ENCODE measurements at places on chromosomes 12 and 14.

GRCh38 chr14:94309721-94310120, 13.4 kb downstream of the SERPINA6 start:
- H3K4me3 ChIP-seq, result no peak overlapping the region
- H3K36me3 ChIP-seq, result peaks cover 11% of the 10 kb centered on the region
- no peak overlapping the region for H3K27ac ChIP-seq
- peaks cover 2% of the 10 kb centered on the region for H3K27me3 ChIP-seq
- H3K4me1 ChIP-seq, result peaks cover 6% of the 10 kb centered on the region

GRCh38 chr12:62799766-62800406, 135.1 kb downstream of the PPM1H start:
- H3K36me3 ChIP-seq, result no peaks in the 10 kb centered on the region
- no peaks in the 10 kb centered on the region for H3K27me3 ChIP-seq
- no peak for DNase-seq
- peaks cover 13% of the 10 kb centered on the region for H3K4me1 ChIP-seq
- no peak overlapping the region for H3K27ac ChIP-seq

DNA sequence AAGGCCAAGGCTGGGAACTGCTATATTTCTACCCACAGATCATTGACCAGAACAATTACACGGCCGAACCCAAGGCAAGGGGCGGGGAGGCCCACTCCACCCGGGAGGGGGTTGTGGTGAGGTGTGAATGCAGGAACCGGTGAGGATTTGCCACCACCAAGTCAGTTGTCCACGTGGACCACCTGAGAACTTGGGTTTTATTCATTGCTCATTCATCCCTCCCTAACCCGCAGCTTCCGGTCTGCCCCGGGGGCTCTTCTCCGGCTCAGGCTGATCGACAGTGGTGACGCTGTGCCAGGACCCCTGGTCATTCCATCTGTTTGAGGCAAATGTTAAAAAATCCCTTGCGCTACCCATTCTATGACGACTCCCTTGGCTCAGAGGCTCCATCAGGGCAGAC, 127.7 kb upstream of the RTL1 start:
- no peaks in the 10 kb centered on the region for H3K4me1 ChIP-seq
- H3K4me3 ChIP-seq, result no peak overlapping the region
- DNase-seq, result peak; percentile 0
- peaks cover 2% of the 10 kb centered on the region for H3K27me3 ChIP-seq
- peaks cover 18% of the 10 kb centered on the region for H3K36me3 ChIP-seq
- H3K27ac ChIP-seq, result no peak overlapping the region

- H3K4me3 ChIP-seq, result no peak overlapping the region
- no peaks in the 10 kb centered on the region for H3K4me1 ChIP-seq
- no peaks in the 10 kb centered on the region for H3K36me3 ChIP-seq
Observed at GRCh38 chr12:99911967-99912366, 72.8 kb downstream of the ANKS1B start.

- H3K4me3 ChIP-seq, result no peak overlapping the region
- no peak for DNase-seq
- peaks cover 3% of the 10 kb centered on the region for H3K4me1 ChIP-seq
- H3K36me3 ChIP-seq, result no peaks in the 10 kb centered on the region
- no peak overlapping the region for H3K27ac ChIP-seq
Observed at GRCh38 chr12:99809909-99810308, 162.4 kb downstream of the GARIN6 start.

DNA sequence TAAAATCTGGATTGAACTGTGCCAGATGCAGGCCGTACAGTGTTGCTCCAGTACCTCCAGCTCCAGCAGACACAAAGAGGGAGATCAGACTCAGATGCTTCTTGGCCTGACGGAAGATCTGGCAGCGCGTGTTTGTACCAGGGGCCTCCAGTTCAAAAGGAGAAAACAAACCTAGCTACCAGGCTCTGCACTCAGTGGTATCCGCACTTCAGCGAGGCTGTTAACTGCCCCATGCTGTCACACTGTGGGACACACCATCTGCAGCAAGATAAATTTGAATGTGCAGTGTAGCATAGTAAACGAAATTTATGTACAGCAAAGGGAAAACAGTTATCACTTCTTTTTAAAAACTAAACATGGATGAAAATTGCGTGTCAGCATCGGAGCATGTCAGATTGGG, 5.1 kb downstream of the DYNC1H1 start:
- peaks cover 7% of the 10 kb centered on the region for H3K27me3 ChIP-seq
- H3K36me3 ChIP-seq, result no peaks in the 10 kb centered on the region
- peaks cover 27% of the 10 kb centered on the region for H3K4me1 ChIP-seq
- peak overlapping the region; percentile 85 for H3K4me3 ChIP-seq
- no peak for DNase-seq
- peak overlapping the region; percentile 87 for H3K27ac ChIP-seq

GRCh38 chr14:78848234-78848820, 678.2 kb downstream of the NRXN3 start:
- DNase-seq, result peak; percentile 60
- H3K4me3 ChIP-seq, result no peak overlapping the region
- H3K27me3 ChIP-seq, result peaks cover 1% of the 10 kb centered on the region
- no peak overlapping the region for H3K27ac ChIP-seq

GRCh38 chr12:88503281-88503703, 77.0 kb downstream of the KITLG start:
- peaks cover 10% of the 10 kb centered on the region for H3K4me1 ChIP-seq
- peak overlapping the region; percentile 4 for H3K4me3 ChIP-seq
- DNase-seq, result no peak
- H3K36me3 ChIP-seq, result no peaks in the 10 kb centered on the region
- no peaks in the 10 kb centered on the region for H3K27me3 ChIP-seq
- H3K27ac ChIP-seq, result peak overlapping the region; percentile 10

DNA sequence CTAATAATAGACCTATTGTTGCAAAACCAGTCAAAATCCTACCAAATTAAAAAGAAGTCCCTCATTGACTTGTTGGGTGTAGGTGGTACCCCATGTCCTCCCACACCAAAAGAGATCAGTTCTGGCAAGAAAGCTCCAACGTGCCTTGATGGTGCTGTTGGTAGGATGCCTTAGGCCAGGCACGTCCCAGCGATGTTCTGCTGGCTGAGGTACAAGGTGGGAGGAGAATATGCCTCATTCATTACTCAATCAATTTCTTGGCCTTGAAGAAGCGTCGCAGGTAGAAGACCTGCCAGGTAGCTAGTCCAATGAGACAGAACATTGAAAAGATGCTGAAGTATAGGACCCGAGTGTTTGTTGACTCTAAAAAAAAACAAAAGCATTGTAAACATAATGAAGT, 7.8 kb upstream of the NEK9 start:
- peaks cover 11% of the 10 kb centered on the region for H3K36me3 ChIP-seq
- no peaks in the 10 kb centered on the region for H3K4me1 ChIP-seq
- no peaks in the 10 kb centered on the region for H3K27me3 ChIP-seq

GRCh38 chr12:65510584-65511050, 232.1 kb downstream of the MSRB3 start:
- H3K36me3 ChIP-seq, result peaks cover 4% of the 10 kb centered on the region
- H3K27me3 ChIP-seq, result no peaks in the 10 kb centered on the region
- no peaks in the 10 kb centered on the region for H3K4me1 ChIP-seq
- DNase-seq, result no peak
- H3K27ac ChIP-seq, result no peak overlapping the region

DNA sequence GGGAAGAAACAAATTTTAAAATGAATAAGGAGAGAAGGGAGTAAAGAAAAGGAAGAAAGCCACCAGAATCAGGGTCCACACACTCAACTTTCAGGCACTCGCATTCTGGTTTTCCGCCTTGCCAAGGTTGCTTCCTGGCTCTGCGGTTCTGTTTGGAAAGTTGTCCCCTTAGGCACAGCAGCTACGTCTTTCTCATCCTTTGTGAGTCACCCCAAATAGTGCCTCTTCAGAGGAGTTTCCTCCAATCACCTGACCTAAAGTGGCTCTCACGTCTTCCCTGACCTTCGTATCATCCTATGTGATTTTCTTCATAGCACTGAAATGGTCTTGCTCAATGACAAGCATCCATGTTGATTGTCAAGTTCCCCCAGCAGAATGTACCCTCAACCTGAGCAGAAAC, 99.5 kb upstream of the TMCC3 start:
- H3K36me3 ChIP-seq, result no peaks in the 10 kb centered on the region
- DNase-seq, result no peak
- H3K4me3 ChIP-seq, result no peak overlapping the region

DNA sequence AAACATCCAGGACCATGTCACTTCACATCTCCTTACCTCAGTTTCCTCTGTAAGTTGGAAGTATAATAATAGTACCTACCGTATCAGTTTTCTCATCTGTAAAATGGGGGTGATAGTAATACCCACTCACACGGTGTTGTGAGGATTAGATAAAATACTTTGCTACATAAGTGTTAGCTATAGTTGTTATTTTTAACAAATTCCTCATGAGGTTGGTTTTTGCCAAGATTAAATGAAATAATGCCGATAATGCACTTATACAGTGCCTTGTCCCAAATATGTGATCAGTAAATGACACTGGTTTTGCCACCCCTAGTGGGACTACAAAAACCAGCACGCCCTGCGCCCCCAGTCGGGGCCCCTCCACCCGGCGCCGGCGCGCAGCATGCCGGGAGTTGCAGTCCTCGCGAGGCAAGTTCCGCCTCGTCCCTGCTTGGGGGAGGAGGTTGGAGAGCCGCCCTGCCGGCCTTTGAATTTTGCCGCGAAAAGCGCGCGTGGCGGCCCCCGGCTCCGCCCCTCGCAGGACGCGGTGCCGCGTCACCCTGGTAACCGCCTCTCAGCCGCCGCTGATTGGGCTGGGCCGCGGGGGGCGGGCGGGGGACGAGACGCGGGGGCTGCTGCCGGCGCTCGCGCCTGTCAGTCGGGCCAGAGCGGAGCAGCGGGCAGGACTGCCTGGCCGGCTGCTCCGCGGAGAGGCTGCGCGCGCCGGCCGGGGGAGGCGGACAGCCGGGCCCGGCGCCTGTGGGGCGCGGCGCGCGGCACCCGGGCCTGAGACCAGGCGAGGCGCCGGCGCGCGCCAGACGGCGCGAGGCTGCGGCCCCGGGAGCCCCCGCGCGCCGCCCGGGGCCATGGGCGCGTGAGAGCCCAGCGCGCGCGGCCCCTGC, at the start of gene FAM222A:
TSS of gene FAM222A (plus strand) at position 639 of the 884 bp plus-strand sequence. CDS start 30,322 bp downstream, outside the sequence.
- peak; percentile 99 for DNase-seq
- no peaks in the 10 kb centered on the region for H3K36me3 ChIP-seq
- H3K4me3 ChIP-seq, result peak within 1 kb of the TSS; percentile 81
- peaks cover 9% of the 10 kb centered on the region for H3K27me3 ChIP-seq

DNA sequence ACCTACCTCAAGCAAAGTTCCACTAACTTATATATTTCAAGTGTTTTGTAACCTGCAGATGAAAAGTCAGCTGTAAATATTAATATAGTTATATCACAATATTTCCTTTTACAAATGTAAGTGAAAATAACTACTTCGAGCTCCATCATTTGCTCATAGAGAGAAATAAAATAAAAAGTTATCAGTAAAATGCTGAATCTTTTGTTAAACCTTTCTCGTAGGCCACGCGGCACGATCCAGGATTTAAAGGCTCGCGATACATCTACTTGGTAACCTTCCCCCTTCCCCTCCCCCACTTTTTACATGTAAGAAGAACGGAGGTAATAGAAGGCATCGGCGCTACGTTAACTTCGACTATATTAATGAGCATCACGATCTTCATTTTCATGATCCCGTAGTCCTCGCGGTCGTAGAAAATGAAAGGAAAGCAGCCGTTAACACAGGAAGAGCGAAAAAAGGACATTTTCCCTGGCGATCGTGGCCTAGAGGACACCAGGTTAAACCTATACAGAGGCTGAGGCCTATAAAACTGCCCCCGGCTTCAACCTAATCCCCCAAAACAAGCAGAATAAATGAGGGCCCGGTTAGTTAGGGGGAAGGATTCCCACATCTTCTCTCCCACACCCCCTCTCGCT, 508 bp downstream of the HNRNPC start:
- no peaks in the 10 kb centered on the region for H3K36me3 ChIP-seq
- H3K4me1 ChIP-seq, result peaks cover 19% of the 10 kb centered on the region
- peaks cover 6% of the 10 kb centered on the region for H3K27me3 ChIP-seq
- peak overlapping the region; percentile 100 for H3K27ac ChIP-seq
- no peak for DNase-seq

DNA sequence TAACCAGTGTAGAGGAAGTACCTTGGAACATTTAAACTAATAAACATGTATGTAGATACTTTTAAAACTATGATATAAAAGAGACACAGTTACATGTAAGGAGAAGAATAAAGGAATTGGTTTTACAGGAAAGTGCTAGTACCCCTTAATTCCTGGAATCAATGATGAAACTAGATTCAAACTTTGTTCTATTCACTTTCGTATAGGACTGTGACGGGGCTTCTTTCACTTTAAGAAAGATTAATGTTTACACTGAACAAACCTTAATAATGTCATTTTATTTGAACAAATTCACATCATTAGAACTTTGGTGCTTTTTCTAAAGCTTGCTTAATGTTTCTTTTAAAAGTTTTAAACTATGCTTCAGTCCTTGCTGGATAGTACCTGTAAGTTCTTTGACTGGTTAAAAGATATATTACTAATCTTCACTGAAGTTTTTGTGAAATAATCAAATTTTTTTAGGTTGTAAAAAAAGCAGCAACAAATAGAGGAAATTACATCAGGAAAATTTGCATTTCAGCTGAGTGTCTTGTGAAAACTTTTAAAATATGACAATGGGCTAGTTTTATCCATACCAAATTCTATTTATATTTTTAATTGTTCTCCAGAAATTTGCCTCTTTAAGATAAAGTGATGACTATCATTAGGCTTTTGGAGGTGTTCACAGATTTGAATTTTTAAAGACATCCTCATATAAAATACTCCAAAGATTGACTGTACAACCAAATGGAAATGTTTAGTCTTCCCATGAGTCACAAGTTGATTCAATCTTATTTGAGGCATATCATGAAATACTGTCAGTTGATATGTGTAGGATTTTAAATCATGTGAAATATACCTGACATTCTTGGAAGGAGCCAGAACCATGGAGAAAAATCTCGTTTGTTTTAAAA, 36.2 kb downstream of the PAPOLA start:
- H3K36me3 ChIP-seq, result no peaks in the 10 kb centered on the region
- no peak overlapping the region for H3K4me3 ChIP-seq
- no peak for DNase-seq
- no peaks in the 10 kb centered on the region for H3K4me1 ChIP-seq
- no peaks in the 10 kb centered on the region for H3K27me3 ChIP-seq

DNA sequence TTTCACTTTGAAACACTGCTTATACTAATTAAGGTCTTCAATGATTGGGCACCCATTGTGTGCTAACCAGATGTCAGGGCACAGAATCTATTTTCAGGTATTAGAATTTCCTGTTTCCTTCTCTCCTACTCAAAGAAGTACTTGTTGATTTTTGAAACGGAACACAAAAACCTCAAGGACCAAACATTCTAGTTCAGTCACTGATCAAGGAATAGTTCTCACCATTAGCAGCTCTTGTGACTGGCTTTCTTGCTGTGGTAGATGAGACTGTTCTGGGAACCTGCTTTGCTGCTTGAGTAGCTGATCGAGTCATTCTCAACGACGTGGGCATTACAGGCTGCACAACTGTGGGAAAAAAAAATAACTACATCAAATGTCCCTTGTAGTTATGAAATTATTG, 11.0 kb downstream of the DLGAP5 start:
- no peaks in the 10 kb centered on the region for H3K4me1 ChIP-seq
- H3K27ac ChIP-seq, result no peak overlapping the region
- DNase-seq, result no peak
- no peak overlapping the region for H3K4me3 ChIP-seq

- no peaks in the 10 kb centered on the region for H3K36me3 ChIP-seq
- H3K4me1 ChIP-seq, result no peaks in the 10 kb centered on the region
- no peak overlapping the region for H3K27ac ChIP-seq
- H3K27me3 ChIP-seq, result peaks cover 3% of the 10 kb centered on the region
- peak; percentile 62 for DNase-seq
Observed at GRCh38 chr12:31118347-31119191, 44.9 kb downstream of the DDX11 start.

All from glutamatergic neuron (in vitro differentiated cells).